ENCODE measurements at places on chromosomes 6 and 20.
A peak's percentile ranks its signal among the peaks of the same experiment; 100 is the strongest.

DNA sequence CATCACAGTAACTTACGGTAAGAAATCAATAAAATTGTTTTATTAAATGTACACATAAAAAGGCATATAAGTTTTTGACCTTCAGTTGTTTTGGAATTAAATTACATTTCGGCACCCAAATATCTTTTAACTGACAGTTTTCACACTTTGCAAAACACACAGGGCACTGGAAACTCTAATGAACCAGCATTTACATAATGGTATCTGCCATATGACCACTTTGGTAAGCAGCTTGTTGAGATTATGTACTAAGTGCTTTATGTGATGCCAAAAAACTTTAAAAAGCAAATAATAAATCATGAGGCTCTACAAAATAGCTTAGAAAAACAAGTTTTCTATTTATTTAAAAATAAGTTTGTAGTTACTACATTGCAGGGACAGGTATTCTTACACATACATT, 68.2 kb downstream of the IRAK1BP1 start:
- no peaks in the 10 kb centered on the region for H3K4me1 ChIP-seq

GRCh38 chr6:151443911-151444621, 7.9 kb downstream of the RMND1 start:
- no peaks in the 10 kb centered on the region for H3K27me3 ChIP-seq
- H3K4me3 ChIP-seq = no peak overlapping the region
- no peak for DNase-seq
- H3K27ac ChIP-seq = no peak overlapping the region
- no peaks in the 10 kb centered on the region for H3K4me1 ChIP-seq

GRCh38 chr6:50842861-50843384, 24.3 kb downstream of the TFAP2B start:
- H3K27ac ChIP-seq = peak overlapping the region; percentile 87
- H3K4me1 ChIP-seq = no peaks in the 10 kb centered on the region
- H3K27me3 ChIP-seq = peaks cover 37% of the 10 kb centered on the region
- no peaks in the 10 kb centered on the region for H3K36me3 ChIP-seq
- peak overlapping the region; percentile 40 for H3K4me3 ChIP-seq

GRCh38 chr20:59120491-59120890, 43.1 kb upstream of the ZNF831 start:
- H3K27me3 ChIP-seq = no peaks in the 10 kb centered on the region
- no peaks in the 10 kb centered on the region for H3K4me1 ChIP-seq
- DNase-seq = no peak
- H3K4me3 ChIP-seq = no peak overlapping the region
- no peaks in the 10 kb centered on the region for H3K36me3 ChIP-seq

DNA sequence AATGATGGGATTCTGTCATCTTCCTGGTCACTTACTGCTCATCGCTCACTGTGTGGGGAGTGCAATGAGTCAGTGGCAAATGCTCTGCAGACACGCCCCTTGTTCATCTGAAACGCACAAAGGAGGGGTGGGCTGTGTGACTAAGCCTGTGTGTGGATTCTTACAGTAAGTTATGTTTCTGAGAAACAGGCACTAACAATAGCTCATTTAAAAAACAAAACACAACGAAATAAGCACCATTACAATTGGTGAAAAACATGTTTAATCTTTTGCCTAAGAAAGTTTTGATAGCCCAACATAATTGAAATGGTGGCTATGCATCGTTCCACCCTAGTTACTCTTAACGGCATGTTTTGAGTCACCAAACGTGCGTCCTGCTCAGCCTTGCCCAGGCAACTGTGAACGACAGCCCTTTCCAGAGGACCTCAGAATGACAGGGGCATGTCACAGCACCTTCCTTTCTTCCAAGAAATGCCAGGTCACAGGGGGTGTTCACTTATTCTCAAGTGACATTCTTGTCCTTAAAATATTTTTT, 118.4 kb upstream of the SGK1 start:
- no peak for DNase-seq
- no peaks in the 10 kb centered on the region for H3K27me3 ChIP-seq
- peaks cover 4% of the 10 kb centered on the region for H3K4me1 ChIP-seq
- no peak overlapping the region for H3K27ac ChIP-seq
- no peaks in the 10 kb centered on the region for H3K36me3 ChIP-seq
